ENCODE measurements at places on chromosomes 5 and 9. TPM values are rescaled to one million over a fixed set of nuclear protein-coding genes. Genes with fewer than 3 reads are reported as not detected.

The MFAP3 gene
- total RNA-seq, result 72.4 TPM

The GABRA6 gene
- not detected for total RNA-seq

The PCDHB13 gene
- total RNA-seq, result 1.1 TPM

The COL15A1 gene
- total RNA-seq, result 2.7 TPM

The LECT2 gene
- total RNA-seq, result not detected

Data from aortic smooth muscle cell (primary cell).